ENCODE measurements at places on chromosomes 7 and 10.

GRCh38 chr10:6581778-6582228 is 1.7 kb upstream of the PRKCQ start:
- DNase-seq: no peak

DNA sequence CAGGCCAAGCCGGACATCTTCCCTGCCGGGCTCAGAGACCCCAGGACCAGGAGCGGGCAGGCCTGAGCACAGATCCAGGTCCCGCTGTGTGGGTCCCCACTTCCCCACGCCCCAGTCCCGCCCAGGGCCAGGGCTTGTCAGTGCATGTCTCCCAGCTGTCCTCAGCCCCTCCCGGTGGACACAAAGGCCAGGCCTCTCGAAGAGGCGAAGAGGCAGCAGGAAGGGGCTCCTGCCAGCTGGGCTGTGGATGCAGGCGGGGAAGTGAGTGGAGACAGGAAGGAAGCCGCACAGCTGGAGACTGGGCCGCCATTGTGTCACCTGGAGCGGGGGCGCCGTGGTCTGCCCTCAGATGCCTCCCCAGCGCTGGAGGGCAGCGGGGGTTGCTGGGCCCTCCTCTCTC is 4.8 kb downstream of the GRIFIN start:
- DNase-seq: no peak

DNA sequence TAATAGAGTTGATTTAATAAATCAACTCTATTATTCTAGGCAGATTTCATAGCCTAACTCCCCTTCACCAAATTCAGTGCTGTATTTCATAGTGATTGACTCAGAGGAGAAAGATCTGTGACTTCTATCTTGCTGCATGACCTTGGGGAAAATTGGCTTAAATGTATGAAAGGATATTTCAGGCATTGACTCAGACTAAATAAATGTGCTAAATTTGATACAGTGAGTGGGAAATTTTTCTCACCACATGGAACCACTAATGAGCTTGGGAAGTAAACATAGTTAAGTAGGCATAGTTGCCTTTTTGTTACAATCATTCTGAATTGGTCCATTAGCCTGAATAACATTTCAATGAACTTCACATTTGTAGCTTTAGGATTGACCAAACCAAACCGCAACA is 89.0 kb upstream of the PRPS1L1 start:
- no peak for DNase-seq

DNA sequence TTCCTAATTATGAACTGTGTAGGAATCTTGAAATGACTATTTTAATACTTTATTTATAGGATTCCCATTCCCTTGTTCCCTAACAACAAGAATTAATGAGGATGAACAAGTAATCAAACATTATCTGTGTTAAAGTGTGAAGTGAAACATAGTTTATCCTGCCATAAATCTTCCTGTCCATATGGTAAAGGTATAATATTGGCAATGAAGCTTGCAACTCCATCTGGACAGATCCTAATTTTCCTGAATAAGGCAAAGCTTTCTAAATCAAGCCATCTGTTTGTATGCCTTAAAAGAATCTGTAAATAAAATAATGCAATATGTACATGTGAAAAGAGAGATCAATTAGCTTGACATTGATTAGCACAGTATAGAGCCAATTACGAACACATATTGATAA is 529.0 kb downstream of the ANKRD7 start:
- DNase-seq: no peak

GRCh38 chr10:48683868-48684267 is 805 bp upstream of the WDFY4 start:
- no peak for DNase-seq
